ENCODE measurements at places on chromosomes 11 and 22. TPM values are rescaled to one million over a fixed set of nuclear protein-coding genes. Genes with fewer than 3 reads are reported as not detected.

Gene CFAP300
- 4.3 TPM for polyA plus RNA-seq

DNA sequence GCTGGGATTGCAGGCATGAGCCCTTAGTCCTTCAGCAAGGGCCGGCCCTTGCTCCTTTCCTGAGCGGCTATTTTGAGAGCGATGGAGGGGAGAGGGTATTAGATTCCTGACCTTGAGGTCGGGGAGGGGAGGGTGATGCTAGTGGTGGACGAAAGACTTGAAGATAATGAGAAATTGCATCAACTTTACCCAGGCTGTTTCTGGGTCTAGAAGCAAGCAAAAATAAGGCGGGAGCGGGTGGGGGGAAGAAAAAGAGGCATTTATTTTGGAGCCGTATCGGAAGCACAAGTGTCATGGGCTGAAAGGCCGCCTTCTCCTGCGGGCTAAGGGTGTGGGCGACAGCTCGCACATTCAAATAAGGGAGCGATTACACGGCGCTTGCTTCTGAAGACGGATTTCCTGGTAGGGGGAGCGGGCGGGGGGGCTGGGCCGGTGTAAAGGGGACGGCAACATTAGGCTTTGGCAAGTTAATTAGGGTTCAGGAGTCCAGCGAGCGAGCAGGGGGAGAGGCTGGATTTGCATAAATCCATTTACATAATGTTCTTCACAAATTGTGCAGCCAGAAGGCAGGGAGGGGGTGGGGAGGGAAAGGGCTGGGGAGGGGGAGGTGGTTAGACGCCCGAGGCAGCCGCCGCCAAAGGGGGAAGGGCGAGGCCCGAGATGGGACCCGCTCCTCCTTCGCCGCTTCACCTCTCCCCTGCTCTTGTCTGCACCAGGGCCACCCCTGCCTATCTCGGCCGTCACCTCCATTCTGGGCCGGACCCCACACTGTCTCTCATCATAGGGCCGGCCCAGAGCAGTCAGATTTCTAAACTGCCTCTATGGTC, 245.9 kb downstream of the MIAT start:
- DNase-seq: peak; percentile 66

Gene MYOD1
- not detected for polyA plus RNA-seq

- DNase-seq: no peak
Observed at GRCh38 chr11:124297921-124298320, 15.8 kb downstream of the OR8D1 start.

- no peak for DNase-seq
Observed at GRCh38 chr11:64804346-64805210, 1.6 kb upstream of the MAP4K2 start.

- DNase-seq: no peak
Observed at GRCh38 chr22:48711669-48712068, 1116.0 kb downstream of the BRD1 start.

DNA sequence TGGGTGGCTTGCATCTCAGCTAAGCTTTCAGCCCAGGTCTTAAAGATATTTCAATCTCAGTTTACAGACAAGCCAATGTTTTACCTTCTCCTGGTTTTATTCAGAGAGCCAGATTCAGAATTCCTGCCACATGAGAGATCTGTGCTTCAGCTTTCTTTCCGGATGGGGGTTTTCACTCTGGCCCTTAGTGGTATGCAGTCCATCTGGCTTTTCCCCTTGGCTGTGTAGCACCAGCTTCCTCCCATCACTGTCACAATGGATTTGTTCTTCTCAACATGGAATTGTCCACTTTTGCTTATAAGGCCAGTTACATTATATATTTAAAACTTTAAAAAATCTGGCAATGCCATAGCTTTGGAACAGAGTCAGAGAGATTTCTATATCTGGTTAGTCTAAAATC, 303.9 kb downstream of the ETS1 start:
- DNase-seq: no peak

GRCh38 chr22:49303061-49303735, 524.5 kb downstream of the BRD1 start:
- peak; percentile 25 for DNase-seq
